Aorta (tissue), 5 donors: ENCODE measurements at places on chromosomes 5 and 9.
A peak's percentile ranks its signal among the peaks of the same experiment; 100 is the strongest.

DNA sequence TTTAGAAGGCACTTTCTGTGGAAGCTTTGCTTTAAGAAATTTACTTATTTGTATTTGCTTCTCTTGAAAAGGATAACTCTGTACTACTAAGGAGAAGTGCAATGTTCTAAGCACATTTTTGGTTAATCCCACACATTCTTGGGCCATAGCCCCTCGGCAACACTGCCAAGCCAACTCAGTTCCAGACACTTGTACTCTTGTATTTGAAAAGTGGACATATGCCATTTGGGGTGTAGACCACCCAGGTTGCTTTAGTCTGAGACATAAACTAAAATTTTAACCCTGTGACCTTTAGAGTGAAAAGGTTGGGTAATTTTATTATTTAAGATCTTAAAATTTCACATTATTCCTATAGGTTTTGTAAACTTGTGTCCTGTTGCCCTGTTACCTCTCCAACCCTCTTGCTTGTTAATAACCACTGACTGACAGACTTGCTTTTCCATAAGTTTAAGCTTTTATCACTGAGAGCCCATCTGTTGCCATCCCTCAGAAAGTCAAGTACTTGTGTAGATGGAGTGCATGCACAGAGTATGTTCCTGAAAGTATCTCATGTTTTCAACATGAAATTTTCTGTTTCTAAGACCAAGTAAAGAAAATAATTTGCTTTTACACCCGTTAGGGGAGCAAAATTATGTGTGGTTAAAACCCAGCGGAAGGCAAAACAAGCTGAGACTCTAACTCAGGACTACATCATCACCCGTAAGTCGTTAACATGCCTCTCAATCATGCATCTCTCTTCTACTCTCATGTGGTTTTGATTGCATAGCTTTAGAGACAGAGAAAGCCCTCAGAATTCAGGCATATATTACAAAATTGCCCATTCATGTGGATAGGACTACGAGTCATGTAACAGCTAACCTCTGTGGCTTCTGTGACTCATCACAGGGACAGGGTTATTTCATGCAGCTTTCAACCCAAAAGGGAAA, 117.3 kb downstream of the GDNF start:
- H3K27ac ChIP-seq = no peak overlapping the region
- H3K4me1 ChIP-seq = no peaks in the 10 kb centered on the region
- DNase-seq = no peak
- no peak overlapping the region for H3K4me3 ChIP-seq

DNA sequence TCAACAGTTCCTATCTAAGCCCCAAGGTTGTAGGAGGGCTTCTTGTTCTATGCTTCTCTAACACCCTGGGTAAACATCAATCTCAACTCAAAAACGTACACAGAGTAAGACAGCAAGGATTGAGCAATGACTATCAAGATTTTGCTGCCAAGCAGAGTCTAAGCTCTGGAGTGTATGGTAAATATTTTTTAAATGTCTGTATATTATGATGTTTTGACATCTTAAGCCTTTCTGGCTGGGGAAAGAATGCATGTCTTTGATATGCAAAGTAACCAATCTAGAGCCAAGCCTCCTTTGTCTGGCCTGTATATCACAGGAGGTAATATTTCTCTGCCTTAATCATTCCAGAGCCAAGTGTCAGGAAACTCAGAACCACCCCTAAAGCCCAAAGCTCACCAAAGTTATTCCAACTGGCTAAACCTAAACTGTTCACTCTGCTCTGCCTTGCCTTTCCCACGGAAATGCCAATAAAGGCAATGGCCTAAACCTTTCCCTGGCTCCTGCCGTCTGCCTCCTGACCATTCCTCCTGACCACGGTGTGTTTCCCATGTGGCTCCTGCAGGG, 45.2 kb downstream of the YIPF5 start:
- no peaks in the 10 kb centered on the region for H3K36me3 ChIP-seq
- no peaks in the 10 kb centered on the region for H3K4me1 ChIP-seq
- no peak overlapping the region for H3K4me3 ChIP-seq
- H3K27me3 ChIP-seq = no peaks in the 10 kb centered on the region
- no peak overlapping the region for H3K27ac ChIP-seq

GRCh38 chr5:132492386-132493125, 2.0 kb upstream of the IRF1 start:
- H3K4me3 ChIP-seq = no peak overlapping the region
- H3K4me1 ChIP-seq = no peaks in the 10 kb centered on the region
- H3K36me3 ChIP-seq = no peaks in the 10 kb centered on the region
- H3K27ac ChIP-seq = no peak overlapping the region
- DNase-seq = no peak

DNA sequence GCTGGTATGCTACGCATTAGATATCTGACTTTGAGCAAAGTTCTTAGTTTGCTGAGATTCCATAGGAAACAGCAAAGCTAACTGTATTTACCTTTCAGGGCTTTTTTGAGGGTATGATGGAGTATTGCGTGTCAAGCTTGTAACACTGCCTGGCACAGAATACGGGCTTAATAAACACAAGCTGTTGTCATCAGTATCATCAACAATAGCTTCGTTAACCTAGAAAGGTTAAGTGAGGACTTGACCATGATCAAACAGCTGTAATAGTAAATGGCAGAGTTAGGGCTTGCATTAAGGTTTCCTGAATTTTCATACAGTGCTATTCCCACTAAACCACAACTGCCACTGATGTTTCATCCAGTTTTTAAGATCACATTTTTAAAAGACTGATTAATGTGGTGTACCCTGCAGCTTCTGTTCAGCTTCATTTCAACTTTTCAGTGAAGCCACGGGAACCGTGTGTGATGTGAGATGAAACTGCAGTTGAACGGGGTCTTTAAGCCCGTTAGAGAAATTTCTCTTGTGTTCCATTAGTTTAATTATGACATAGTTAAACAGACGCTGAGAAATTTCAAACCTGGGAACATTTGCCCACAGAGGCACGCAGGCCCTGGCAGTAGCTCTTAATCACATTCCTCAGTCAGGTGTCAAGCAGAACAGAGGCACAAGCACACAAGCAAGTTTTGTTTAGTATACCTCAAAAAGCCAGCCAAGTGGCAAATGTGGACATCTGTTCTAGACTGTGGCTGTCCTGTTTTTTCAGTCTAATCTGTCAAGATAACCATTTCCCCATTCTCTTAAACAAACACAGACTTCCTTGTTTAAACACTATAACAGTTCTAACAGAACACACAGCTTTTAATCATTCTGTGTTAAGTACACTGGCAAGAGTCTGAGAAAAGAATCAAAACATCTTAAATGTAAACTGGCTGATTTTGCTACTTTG, 147.1 kb downstream of the ZNF608 start:
- H3K27ac ChIP-seq = no peak overlapping the region
- H3K36me3 ChIP-seq = no peaks in the 10 kb centered on the region
- no peak overlapping the region for H3K4me3 ChIP-seq
- DNase-seq = no peak

DNA sequence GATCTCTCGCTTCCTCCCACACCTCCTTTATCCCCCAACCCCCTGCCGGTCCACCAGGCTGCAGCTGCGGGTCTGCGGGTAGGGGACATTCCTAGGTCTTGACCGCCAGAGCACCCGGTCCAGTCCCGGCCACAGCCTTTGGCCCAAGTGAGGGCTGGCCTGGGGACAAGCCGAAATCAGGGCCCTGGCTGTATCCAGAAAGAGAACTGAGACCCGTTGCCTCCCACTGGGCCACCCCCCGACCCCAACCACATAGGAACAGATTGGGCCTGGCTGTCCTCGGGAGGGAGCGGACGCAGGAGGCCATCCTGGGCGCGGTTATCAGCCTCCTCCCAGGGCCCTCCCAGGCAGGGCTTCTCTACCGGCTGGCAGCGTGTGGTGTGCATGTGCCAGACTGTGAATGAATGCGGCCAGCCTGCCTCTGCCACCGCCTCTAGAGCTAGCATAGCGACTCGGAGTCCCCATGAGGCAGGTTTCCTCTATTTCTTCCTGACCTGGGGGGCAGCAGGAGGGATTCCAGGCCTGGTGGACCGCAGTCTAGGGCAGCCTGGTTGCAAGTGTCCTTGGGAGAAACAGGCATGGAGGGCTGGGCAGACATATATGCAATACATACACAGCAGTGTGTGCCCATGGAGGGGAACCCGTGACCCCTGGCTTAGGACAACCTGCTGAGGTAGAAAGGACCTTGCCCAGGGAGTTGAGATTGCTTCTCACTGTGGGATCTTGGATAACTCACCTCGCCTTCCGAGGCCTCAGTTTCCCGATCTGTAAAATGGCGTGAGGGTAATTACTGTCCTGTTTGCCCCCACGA, 1.2 kb downstream of the N4BP3 start:
- no peak overlapping the region for H3K27ac ChIP-seq
- H3K36me3 ChIP-seq = no peaks in the 10 kb centered on the region
- no peak overlapping the region for H3K4me3 ChIP-seq
- DNase-seq = no peak
- H3K27me3 ChIP-seq = no peaks in the 10 kb centered on the region

GRCh38 chr9:114364134-114365041, 23.4 kb downstream of the AKNA start:
- no peak for DNase-seq
- no peak overlapping the region for H3K4me3 ChIP-seq
- H3K4me1 ChIP-seq = no peaks in the 10 kb centered on the region
- H3K36me3 ChIP-seq = no peaks in the 10 kb centered on the region
- H3K27me3 ChIP-seq = no peaks in the 10 kb centered on the region
- no peak overlapping the region for H3K27ac ChIP-seq

- H3K27me3 ChIP-seq = no peaks in the 10 kb centered on the region
- H3K4me3 ChIP-seq = no peak overlapping the region
- DNase-seq = no peak
These were observed 488.7 kb upstream of the TYRP1 start for GRCh38 chr9:12204512-12204911.

DNA sequence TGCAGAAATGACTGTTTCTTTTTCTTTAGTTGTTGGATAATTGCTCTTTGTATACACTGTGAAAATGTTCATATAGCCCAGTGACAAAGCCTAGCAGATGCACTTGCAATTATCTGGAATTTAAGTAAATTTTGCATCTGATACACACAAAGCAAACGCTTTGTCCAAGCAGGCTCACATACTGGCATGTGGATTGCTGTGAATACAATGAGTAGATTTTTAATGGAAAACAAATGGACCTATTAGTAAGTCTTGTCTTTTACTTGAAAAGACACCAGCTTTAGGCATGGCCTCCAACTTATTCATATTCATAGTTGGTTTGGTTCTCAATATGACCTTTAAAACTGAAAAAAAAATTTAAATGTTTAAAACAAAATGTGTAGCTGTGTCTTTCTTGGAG, 1299.8 kb upstream of the WWC1 start:
- DNase-seq = no peak
- no peaks in the 10 kb centered on the region for H3K4me1 ChIP-seq
- H3K4me3 ChIP-seq = no peak overlapping the region
- no peak overlapping the region for H3K27ac ChIP-seq
- peaks cover 2% of the 10 kb centered on the region for H3K27me3 ChIP-seq
- H3K36me3 ChIP-seq = no peaks in the 10 kb centered on the region

DNA sequence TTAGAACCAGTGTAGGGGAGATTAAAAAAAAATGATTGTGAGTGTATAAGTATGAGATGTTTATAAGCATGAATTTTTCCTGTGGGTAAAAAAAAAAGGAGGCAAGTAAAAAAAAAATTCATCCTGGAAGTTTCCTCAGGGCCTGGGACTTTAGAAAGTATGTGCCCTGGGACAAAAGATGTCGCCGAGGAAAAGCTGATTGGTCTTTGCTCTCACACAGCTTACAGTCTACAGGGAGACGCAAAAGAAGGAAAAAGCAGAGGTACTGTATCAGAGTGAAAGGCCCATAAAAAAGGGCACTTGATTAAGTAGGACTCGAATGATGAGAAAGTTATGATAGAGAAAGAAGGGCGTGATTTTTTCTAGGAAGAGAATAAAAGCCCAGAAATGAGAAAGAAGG, 501.4 kb upstream of the MEF2C start:
- H3K4me3 ChIP-seq = no peak overlapping the region
- no peak overlapping the region for H3K27ac ChIP-seq
- no peaks in the 10 kb centered on the region for H3K4me1 ChIP-seq
- no peak for DNase-seq
- no peaks in the 10 kb centered on the region for H3K27me3 ChIP-seq

DNA sequence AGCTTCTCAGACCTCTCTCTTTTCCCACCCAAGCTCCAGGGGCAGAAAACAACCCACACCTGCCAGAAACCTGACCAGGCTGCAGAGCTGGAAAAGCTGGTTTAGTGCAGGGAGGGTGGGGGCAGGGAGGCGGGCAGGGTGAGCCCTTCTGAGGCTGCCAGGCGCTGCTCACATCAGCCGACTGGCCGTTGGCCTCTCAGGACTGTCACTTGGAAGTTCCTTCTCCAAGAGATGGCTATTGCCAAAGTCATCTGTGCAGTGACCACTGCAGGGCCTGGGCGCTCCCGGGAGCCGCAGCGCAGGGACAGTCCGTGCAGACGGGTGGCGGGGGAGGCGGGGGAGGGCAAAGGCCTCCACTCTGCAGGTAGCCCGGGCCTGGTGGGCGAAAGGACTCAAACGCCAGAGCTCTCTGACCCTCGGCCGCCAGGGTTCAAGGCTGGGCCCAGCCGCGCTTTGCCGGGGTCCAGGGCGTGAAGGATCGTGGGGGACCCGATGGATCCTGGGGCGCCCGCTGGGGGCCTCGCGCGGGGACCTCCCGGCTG, 205.0 kb upstream of the IER5L start:
- peak overlapping the region; percentile 71 for H3K27ac ChIP-seq
- DNase-seq = no peak
- H3K4me1 ChIP-seq = no peaks in the 10 kb centered on the region
- H3K27me3 ChIP-seq = no peaks in the 10 kb centered on the region

- no peak overlapping the region for H3K4me3 ChIP-seq
- no peak overlapping the region for H3K27ac ChIP-seq
- no peaks in the 10 kb centered on the region for H3K27me3 ChIP-seq
- no peaks in the 10 kb centered on the region for H3K4me1 ChIP-seq
- DNase-seq = no peak
These were observed 55.3 kb downstream of the ZNF622 start for GRCh38 chr5:16410338-16410737.

DNA sequence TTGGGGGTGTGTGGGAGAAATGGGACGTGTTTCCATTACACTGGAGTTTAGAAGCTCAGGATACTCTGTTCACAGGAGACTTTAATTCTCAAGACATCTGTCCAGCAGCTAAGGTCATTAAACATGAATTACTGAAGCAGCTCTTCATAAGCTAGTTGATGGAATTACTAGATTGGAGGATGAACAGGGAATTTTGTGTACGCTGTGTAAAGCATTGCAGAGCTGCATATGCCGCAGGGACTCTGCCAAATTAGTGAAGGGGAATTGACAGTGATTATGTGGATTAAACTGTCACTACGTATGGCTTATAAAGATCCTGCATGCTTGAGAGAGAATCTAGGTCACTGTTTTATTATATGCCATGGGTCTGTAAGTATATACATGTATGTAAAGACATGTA, 177.5 kb upstream of the TBC1D2 start:
- H3K27me3 ChIP-seq = no peaks in the 10 kb centered on the region
- no peak for DNase-seq
- no peaks in the 10 kb centered on the region for H3K36me3 ChIP-seq
- H3K27ac ChIP-seq = no peak overlapping the region
- no peak overlapping the region for H3K4me3 ChIP-seq

- no peaks in the 10 kb centered on the region for H3K36me3 ChIP-seq
- no peak for DNase-seq
- no peaks in the 10 kb centered on the region for H3K4me1 ChIP-seq
- H3K27ac ChIP-seq = no peak overlapping the region
These were observed 237.0 kb downstream of the PRELID2 start for GRCh38 chr5:145598184-145598583.
